ENCODE measurements at places on chromosomes 16 and 17. TPM values are rescaled to one million over a fixed set of nuclear protein-coding genes. Genes with fewer than 3 reads are reported as not detected.

GRCh38 chr17:61729690-61730268 is 133.5 kb downstream of the BRIP1 start:
- DNase-seq, result peak; percentile 0

GRCh38 chr16:66601471-66601870 is 3.0 kb upstream of the CMTM3 start:
- no peak for DNase-seq

- DNase-seq, result peak; percentile 28
These were observed 174.2 kb downstream of the TANC2 start for GRCh38 chr17:63140255-63140654.

GRCh38 chr17:7856011-7856810 is 1.1 kb downstream of the NAA38 start:
- peak; percentile 66 for DNase-seq

DNA sequence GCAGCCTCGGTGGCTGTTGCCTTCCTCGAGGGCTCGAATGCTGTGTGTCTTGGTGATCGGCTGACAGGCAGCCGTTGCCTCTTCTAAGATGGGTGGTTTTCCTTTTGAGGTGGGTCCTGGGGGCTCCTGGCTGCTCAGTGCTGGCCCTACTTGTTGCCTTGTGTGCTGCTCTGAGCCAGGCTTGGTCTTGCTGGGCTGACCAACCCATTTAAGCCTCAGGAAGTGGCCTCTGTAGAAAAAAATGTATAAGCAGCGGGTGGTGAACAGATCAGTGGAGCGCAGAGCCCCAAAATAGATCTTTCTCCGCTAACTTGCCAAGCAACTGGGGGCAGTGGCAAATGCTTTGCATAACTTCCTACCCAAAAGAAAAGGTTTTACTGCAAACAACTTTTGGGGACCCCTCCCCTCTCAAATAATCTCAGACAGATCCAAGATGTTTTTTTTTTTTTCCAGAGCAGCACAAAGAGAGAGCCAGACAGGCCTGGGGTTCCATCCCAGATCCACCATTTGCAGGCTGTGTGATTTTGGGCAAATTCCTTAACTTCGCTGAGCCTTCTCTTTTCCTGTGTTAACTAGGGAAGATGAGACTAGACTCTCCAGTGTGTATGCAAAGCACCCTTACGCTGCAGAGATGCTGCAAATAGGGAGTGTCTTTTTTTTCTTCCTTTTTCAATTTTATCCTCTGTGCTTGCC is 42.5 kb downstream of the PLCG2 start:
- no peak for DNase-seq

DNA sequence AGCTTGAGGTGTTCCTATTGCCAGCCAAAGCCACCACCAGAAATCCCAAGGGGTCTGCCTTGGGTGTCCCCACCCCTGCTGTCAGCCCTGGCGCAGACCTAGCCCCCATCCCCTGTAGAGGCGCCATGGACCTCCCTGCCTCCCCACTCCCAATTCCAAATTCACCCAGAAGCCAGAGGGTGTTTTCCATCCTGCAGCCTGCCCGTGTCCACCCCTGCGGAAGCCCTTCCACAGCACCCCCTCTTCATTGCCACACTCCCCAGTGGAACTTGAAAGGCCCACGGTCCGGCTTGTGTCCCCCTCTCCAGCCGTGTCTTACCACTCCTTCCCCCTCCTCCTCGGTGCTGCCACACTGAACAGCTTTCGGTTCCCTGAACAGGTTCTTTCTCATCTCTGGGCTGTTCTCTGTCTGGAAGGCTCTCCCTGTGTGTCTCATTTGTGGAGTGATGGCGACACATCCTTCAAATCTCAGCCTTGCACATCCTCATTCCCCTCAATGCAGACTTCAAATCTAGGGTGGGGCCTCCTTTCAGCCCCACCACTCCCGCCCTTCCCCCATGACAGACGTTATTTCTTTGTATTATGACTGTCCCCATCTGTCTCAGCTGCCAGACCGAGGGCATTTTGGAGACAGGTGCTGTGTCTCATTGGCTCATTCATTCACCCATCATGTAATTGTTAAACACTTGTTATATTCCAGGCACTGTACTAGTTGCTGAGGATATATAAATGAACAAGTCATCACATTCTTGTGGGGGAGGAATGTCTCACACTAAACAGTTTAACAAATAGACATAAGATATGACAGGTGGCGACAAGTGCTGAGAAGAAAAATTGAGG is 36.3 kb downstream of the ADGRG5 start:
- no peak for DNase-seq

DNA sequence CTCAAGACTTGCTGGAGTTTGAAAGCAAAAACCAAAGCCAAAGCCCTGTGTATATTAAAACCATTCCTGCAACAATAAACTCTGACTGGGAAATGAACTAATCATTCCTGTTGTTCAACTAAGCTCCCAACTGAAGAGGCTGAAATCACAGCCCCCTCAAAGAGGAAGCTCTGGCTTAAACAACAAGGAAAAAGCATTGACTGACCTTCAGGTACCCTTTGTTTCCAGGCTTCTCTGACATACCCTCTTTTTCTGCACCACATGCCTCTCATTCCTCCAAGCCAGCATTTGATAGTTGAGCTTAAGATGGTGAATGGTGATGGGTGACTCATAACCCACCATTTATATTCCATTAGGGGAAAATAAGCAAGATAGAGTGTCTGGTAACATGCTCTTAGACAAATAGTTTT is 470.9 kb upstream of the SOX9 start:
- DNase-seq, result no peak

DNA sequence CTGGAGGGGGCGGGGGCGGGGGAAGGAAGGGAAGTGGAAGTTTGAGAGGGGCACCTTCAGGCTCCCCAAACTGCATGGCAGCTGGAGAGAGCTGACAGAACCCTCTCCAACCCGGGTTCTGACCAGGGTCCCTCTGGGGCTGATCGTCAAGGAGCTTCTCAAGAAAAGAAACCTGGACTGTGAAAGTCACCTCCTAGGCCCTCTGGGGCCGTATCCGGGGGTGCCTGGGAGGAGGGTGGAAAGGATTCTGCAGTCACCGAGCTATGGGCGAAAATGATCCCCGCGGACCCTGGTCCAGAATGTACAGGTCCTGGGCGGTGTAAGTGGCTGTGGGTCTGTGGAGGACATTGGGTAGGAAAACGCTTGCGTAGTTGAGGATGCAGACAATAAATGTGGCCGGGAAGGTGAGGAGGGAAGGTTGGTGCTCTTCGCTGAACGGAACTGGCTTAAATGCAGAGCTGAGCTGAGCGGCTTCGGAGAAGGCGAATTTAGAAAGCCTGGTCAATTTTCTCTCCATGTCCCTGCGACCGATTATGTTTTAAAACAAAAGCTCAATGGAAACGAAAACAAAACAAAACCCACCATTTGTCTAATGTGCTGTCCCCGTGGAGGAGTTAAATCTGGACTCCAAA is 3.6 kb upstream of the LHX1 start:
- no peak for DNase-seq

GRCh38 chr17:74694081-74694480 is 18.6 kb downstream of the CD300LF start:
- no peak for DNase-seq

DNA sequence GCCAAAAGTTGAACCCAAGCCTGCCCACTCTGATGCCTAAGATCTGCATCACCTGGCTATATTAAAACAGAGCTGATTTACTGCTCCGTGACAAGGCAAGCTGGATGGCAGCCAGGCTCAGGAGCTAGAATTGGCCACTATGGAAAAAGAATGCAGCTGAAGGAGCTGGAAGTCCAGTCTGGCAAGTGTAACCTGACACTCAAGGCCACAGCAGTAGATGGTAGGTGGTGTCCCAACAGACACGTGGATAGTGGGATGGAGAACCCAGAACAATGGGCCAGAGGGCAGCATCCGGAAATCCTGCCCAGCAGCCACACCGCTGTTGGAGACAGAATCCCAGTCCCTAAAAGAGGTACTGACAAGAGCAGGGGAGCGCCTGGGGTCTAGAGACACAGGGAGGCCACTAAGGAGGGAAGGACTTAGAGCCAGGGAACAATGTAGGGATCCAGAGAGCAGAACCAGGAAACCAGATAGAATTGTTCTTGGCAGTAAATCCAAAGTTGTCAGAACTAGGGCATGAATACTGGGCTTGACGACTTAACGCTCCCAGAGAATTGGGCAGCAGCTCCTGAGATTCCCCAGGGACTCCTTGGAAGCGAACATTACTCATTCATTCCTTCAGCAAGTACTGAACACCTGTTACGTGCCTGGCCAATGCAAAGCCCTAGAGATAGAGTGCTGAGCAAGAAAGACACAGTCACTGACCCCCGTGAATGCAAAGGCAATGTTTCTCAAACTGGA is 85.7 kb downstream of the CDYL2 start:
- DNase-seq, result no peak

DNA sequence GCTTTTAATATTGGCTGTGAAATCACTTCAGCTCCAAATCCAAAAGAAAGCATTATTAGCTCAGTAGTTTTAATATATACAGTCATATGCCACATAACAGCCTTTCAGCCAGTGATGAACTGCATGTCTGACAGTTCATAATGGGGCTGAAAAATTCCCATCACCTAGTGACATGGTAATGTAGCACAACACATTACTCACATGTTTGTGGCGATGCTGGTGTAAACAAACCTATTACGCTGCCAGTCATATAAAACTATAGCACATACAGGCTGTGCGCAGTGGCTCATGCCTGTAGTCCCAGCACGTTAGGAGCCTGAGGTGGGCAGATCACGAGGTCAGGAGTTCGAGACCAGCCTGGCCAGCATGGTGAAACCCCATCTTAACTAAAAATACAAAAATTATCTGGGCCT is 92.2 kb downstream of the TUBD1 start:
- DNase-seq, result no peak

DNA sequence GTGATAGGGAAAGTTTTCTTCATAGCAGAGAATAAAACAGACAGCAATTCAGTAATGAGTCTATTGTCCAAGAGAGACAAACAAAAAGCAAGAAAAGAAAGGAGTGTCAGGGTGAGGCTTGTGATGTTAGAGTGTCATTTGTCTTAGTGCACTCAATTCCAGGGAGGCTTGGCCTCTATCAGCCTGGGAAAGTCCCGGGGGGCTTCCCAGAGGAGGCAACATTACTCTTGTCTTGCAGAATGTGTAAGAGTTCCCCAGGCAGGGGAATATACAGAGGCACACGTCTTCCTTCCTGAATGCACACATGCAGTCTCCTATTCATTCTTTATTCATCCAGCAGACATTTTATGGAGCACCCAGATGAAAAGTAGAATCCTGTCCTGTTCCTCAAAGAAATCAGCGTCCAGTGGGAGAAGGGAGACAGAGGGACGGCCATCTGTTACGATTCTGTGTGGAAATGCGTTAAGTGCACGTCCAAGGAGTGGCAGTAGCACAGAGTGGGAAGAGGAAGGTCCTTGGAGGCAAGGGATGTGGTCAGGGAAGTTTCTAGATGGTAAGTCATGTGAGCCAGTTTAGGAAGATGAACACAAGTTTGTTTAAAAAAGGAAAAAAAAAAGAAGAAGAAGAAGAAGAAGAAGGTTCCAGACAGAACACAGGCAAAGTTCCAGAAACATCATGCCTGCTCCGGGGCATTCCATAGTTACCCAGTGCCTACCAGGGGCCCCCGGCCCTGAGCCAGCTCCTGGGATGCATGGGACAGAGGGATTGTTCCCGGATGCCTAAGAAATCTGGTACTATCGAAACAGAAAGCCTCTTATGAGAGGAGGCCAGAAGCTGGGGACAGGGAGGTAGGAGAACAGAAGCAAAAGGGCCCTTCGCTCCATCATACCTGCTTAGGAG is 21.1 kb downstream of the CACNG4 start:
- DNase-seq, result no peak

DNA sequence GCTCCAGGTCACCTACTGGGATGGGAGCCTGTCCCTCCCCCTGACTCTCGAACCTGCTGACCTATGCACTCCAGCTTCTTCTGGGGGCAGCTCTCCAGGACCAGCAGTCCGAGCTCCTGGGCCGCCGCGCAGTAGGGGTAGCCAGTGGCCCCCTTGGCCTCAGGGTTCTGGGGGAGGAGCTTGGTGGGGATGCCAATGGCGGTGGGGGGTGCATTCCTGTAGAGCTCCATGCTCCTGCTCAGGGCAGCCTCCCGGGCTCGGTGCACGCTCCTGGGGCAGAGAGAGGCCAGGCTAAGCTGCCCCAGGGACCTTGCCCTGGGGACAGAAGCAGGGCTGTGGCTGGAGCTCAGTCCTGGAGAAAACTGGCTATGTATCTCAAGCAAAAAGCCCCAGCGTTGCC is 7.7 kb upstream of the SPATA2L start:
- DNase-seq, result no peak

DNA sequence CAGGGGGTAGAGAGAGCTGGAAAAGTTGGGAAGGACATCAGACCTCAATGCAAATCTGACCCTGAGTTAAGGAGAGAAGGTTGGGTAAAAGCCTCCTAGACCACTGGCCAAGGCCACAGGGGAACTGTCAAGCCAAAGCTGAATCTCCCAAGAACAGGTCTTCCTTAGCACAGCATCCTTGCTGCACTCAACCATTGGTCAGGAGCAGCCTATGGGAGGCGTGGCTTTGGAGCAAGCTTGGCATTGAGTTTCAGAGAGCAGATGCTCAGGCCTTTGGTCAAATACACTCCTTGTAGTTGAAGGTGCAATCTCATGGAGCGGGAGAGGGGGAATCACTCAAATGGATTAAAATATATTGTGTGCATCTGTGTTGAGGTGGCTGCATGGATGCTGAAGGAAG is 21.8 kb downstream of the SOX9 start:
- DNase-seq, result no peak

- DNase-seq, result no peak
These were observed 23.7 kb downstream of the NCOR1 start for GRCh38 chr17:16191604-16192003.

- no peak for DNase-seq
These were observed 24.4 kb upstream of the SEC14L1 start for GRCh38 chr17:77116371-77116860.

GRCh38 chr16:20944861-20945574 is 44.4 kb downstream of the LYRM1 start:
- peak; percentile 27 for DNase-seq

- DNase-seq, result peak; percentile 37
These were observed 3.8 kb downstream of the HOXB2 start for GRCh38 chr17:48541036-48541576.

GRCh38 chr17:12967962-12968361 is 49.9 kb downstream of the ELAC2 start:
- DNase-seq, result no peak

DNA sequence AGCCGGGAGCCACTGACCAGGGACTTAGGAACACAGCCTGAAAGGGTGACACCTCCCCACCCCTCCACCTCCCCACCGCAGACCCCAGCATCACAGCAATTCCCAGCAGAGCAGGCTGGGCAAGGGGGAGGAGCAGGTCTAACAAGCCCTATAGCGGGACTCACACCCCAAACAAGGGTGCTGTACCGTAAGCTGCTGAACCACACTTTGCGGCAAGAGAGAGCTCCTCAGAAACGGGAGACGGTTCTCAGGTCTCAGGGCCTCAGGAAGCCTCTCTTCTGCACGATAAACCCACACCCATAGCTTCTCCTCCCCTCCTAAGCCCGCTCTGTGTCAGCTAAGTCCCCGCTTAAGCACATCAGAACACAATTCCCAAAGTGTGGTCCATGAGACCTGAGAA is 11.7 kb upstream of the COTL1 start:
- no peak for DNase-seq

The NEUROD2 gene
- not detected for total RNA-seq

The SLC9A5 gene
- 2.7 TPM for total RNA-seq

The TMEM114 gene
- total RNA-seq, result not detected

The LRRC45 gene
- total RNA-seq, result 14.8 TPM

The APOBR gene
- total RNA-seq, result not detected

The C17orf107 gene
- total RNA-seq, result 8.8 TPM

The C17orf100 gene
- 0.63 TPM for total RNA-seq

The PRAC1 gene
- total RNA-seq, result not detected

The CACNB1 gene
- total RNA-seq, result 6.6 TPM

The CHST5 gene
- total RNA-seq, result 0.25 TPM

The GAST gene
- total RNA-seq, result not detected

The CES4A gene
- total RNA-seq, result 5.0 TPM

The TELO2 gene
- 24.7 TPM for total RNA-seq

The ANKRD40CL gene
- not detected for total RNA-seq

All from GM23248 (cell line).